Stimulated activated CD4-positive, alpha-beta T cell treated with anti-CD3 and anti-CD28 coated beads, Interleukin-15, amount 100 ng/mL, for 1 hour (primary cell): ENCODE measurements at places on chromosomes 3 and 15.
A peak's percentile ranks its signal among the peaks of the same experiment; 100 is the strongest.

DNA sequence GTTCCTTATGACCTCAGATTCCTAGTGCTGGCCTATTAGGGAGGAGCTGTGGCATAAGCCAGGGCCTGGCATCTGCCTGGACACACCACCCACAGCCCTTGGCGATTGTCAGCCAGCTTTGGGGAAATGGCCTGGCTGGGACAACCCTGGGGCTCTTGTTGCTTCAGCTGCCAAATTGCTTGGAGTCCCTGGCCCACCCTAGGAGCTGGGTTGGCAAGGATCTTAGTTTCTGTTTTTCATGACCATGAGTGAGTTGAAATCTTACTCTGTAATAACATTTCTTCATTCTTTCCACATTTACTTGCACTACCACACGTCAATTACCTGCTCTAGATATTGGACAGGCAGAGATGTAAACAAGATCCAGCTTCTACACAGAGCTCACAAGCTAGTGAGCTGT, 1.9 kb upstream of the MYZAP start:
- DNase-seq = no peak

DNA sequence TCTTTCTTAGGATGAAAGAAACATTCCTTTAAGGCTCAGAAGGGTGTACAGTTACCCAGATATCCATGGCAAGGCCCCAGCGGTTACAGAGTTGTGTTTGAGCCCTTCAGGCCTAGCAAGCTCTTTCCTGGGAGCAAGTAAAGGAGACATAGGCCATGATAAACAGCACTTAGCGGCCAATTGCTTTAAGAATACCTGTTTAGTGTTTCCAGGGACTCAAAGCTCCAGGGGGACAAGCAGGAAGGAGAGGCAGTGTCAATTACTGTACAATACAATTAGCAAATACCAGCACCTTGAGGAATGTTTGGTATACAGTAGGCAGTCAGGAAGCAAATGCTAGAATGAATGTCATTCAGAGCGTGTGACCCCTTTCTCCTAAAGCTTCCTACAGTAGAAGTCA, 176.3 kb upstream of the ICE2 start:
- DNase-seq = no peak

- no peak for DNase-seq
Measured at GRCh38 chr3:8255725-8256124, 245.9 kb upstream of the LMCD1 start.

DNA sequence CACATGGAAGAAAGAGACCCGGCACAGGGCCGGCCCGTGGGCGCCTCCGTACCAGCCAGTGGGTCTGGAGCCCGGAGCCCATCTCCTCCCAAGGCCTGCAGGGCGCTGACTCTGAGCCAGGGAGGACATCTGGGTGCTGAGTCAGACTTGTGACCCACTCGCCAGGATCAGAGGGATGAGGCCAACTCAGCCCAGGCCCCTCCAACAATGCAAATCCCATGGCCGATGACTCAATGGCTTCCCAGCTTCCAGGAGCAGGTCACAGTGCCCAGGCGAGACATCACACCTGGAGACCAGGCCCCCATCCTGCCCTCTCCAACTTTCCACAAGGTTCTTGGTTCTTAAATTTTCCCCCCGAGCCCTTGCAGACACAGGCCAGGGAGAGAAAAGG, 95.1 kb downstream of the LRIG1 start:
- no peak for DNase-seq

- DNase-seq = peak; percentile 80
Measured at GRCh38 chr3:50260027-50260941, 8.7 kb upstream of the SEMA3B start.

DNA sequence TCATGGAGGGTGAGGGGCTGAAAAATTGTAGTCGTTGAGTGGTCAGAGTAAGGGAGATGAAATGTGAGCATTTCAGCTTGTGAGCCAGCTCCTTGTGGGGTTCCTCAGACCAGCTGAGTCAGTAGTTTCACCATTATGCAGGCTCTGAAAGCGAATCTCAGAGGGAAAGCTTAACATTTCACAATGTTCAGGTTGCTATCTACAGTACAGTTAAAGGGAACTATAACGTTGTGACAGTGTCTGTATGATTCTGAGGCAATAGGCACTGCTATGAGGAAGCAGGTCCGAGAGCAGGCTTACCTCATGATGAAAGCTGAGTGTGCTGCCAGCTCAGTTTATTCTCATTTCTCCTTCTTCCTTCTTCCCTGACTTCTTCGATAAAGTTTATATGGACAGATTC, 469.6 kb downstream of the EDEM1 start:
- no peak for DNase-seq

DNA sequence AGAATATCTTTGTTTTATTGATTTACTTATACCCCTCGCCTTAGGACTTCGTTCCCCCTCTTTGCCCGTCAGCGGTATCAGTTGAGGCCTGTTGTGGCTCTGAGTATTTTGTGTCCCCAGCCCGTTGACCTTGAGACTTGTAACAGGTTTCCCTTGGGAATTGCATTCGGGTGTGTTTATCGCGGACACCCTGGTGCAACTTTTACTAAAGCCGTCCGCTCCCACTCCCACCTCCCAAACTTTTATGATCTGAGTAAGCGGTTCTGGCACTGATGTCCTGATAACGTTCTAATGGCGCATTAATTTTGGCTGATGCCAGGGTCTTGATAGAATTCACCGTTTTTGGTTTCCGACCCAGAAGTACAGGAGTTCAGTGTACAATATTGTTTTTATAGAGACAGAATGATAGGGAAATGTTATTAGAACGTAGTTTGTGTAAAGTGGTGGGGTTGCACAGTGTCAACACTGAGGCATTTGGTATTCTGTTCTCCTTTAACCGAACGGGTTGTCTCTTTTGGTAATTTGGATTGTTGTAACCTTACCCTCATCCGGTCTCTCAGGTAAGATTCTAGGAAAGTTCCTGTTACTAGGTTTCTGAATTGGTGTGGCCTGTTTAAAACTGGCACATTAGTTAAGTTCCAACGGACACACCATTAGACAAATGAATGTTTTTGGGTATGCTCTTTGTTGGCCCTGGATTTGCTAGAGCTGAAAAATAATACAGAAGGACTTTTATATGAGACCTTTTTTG, 47.8 kb downstream of the OIP5 start:
- no peak for DNase-seq

- no peak for DNase-seq
Measured at GRCh38 chr3:46903341-46904302, 26.1 kb downstream of the PTH1R start.
